ENCODE measurements at places on chromosomes 13 and 19.

- no peak overlapping the region for H3K27ac ChIP-seq
- H3K4me1 ChIP-seq: peaks cover 9% of the 10 kb centered on the region
Measured at GRCh38 chr13:51761643-51762350, 42.2 kb downstream of the DHRS12 start.

DNA sequence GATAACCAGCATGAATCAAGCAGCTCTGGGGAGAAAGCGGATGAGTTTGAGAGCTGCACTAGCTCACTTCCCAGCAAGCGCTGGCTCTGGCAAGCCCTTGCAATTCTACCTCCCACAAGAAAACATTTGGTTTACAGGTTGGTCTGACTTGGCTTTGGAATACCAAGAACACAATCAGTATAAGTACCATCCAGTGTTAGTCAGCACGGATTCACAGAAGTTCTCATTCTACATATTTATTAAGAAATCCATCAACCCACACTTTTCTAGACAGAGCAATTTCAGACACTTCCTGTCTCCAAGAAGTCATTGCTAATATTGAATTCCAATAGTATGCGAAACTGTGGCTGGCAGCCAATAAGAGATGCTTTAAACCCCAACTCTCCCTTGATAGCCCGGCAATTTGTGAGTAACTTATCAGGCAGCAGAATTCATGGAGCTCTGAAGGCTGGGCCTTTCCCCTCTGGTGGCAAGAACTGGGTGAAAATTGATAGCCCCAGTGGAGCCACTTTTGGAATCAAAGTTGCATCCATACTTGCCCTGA is 59.4 kb upstream of the WASF3 start:
- no peaks in the 10 kb centered on the region for H3K36me3 ChIP-seq
- H3K27ac ChIP-seq: no peak overlapping the region
- no peak for DNase-seq
- peaks cover 9% of the 10 kb centered on the region for H3K4me1 ChIP-seq
- no peaks in the 10 kb centered on the region for H3K27me3 ChIP-seq
- H3K4me3 ChIP-seq: no peak overlapping the region

DNA sequence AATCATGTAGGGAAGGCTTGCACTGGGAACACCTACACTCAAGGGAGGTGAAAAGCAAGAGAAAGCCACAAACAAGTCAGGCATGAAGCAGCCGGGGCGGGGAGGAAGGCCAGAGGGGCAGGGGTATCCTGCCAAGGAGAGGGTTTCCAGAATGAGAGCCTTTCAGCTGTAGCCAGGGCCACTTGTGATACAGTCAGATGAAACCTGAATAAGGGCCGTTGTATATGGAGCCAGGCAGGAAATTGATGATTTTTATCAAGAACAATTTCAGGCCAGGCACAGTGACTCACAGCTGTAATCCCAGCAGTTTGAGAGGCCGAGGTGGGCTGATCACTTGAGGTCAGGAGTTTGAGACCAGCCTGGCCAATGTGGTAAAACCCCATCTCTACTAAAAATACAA is 4.4 kb downstream of the TRPM4 start:
- H3K4me1 ChIP-seq: peaks cover 14% of the 10 kb centered on the region
- H3K4me3 ChIP-seq: no peak overlapping the region
- H3K36me3 ChIP-seq: peaks cover 7% of the 10 kb centered on the region
- peak overlapping the region; percentile 57 for H3K27ac ChIP-seq
- H3K27me3 ChIP-seq: no peaks in the 10 kb centered on the region
- no peak for DNase-seq

DNA sequence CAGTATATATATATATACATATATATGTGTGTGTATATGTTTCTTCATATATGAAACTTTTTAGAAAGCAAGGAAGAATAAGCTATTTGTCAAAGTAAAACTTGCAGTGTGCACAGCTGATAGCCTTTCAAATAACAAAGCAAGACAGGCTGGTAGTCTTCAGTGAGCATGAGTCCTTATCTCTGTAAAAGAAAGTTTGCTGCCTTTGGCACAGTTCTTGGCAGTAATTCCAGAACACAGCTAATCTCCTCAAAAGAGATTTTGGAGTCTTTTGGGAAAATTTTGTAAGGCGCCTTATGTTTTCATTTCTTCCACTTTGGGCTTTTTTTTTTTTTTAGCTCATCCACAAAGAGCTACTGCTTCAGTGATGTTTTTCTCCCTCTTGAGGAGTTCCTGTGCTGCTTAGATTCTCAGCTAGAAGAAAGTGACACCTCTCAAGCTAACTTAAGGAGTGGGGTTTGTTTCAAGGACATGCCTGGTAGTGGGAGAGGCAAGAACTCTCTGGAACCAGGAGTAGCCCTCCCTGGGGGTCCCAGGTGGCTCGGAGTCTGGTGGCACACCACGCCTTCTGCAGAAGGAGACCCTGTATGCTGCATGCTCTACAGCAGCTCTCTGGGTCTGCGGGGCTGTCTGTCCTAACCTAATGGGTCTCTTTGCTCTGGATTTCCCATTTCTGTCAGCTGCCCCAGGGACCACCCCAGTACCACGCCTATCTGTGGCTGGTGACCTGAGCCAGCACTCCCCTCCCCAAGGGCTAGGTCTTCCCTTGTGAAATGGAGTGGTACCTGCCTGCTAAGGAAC is 58.8 kb downstream of the TNFRSF19 start:
- H3K4me1 ChIP-seq: peaks cover 55% of the 10 kb centered on the region
- H3K4me3 ChIP-seq: no peak overlapping the region
- H3K27ac ChIP-seq: peak overlapping the region; percentile 57
